ENCODE measurements at places on chromosomes 1 and 21.

DNA sequence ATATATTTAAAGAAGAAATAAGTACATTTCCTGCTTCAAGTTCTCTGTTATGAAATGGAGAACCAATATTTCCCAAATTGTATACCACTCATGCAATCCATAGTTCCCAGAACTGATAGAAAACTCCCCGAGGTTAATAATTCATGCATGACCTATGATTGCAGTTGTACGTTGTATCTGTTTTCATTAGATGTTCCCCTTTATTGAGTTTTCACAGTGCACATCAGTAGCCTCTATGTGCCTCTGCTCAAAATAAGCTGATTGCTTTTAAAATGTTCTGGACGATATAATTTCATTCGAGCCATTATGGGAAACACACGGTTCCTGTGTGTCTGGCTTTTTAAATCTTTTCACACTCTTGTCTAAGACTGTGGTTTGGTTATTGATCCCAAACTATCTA lies 253.1 kb upstream of the KIAA0040 start:
- no peak for DNase-seq

GRCh38 chr1:21041541-21041940 lies 135.2 kb downstream of the EIF4G3 start:
- DNase-seq, result no peak

DNA sequence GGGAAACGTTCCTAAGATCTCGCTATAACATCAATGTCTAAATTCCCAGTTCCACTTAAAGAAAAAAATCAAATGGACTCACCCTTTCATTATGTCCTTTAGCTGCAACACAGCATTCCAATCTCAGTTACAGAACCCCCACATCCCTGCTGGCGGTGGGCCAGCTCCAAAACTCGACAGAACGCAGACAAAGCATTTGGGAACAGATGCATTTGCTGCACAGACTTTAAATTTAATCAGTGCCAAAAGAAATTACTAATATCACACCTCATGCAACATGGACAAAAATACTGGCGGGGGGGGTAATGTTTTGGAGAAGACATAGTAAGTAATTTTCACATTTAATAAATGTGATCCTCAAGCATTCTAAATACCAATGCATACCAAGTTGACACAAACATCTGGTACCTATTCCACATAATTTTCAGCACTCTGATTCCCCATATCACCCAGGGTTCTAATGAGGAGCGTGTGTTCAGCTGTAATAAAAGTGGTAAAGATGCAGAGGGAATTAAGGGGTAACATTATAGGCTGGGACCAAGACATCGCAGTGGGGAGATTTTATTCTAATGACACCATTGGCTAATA lies 79.7 kb downstream of the TGFBR3 start:
- no peak for DNase-seq

DNA sequence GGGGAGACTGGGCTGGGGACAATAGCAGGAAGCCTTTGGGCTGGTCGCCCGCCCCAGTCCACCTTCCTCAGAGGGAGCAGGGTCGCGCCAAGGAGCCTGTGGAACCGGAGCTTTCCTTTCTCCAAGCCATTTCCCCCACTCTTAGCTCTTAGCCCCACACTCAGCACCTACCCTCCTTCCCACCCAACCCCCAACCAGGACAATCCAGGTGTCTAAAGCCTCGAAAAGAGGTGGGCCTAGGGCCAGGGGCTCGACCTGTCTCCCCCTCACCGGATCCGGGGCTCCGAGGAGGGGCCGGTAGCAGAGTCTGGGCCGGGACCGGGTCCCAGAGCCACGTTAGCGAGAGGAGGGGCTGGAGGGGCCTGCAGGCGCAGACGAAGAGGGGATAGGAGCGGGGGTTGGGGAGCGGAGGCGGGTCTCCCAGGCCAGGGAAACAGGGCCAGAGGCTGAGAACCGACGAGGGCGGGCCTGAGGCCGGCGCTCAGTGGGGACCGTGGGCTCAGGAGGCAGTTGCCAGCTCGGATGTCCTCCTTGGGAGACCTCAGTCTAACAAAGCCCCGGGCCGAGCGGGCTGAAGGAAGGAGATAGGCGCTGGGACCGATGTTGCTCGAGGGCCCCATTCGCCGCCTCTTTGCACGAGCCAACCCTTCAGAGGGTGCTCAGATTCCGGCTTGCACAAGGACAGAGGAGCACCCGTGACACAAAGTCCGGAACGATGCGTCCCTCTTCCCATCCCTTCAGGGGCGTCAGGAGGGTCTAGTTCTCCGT lies 943 bp downstream of the SEMA6C start:
- DNase-seq, result no peak

GRCh38 chr1:1345384-1345783 lies 3.8 kb downstream of the DVL1 start:
- DNase-seq, result no peak

- DNase-seq, result no peak
Observed at GRCh38 chr1:182630586-182630985, 26.4 kb upstream of the RGS16 start.

- DNase-seq, result no peak
Observed at GRCh38 chr1:44418022-44418673, 13.1 kb downstream of the RNF220 start.

- no peak for DNase-seq
Observed at GRCh38 chr1:156694690-156694962, 10.8 kb downstream of the CRABP2 start.

DNA sequence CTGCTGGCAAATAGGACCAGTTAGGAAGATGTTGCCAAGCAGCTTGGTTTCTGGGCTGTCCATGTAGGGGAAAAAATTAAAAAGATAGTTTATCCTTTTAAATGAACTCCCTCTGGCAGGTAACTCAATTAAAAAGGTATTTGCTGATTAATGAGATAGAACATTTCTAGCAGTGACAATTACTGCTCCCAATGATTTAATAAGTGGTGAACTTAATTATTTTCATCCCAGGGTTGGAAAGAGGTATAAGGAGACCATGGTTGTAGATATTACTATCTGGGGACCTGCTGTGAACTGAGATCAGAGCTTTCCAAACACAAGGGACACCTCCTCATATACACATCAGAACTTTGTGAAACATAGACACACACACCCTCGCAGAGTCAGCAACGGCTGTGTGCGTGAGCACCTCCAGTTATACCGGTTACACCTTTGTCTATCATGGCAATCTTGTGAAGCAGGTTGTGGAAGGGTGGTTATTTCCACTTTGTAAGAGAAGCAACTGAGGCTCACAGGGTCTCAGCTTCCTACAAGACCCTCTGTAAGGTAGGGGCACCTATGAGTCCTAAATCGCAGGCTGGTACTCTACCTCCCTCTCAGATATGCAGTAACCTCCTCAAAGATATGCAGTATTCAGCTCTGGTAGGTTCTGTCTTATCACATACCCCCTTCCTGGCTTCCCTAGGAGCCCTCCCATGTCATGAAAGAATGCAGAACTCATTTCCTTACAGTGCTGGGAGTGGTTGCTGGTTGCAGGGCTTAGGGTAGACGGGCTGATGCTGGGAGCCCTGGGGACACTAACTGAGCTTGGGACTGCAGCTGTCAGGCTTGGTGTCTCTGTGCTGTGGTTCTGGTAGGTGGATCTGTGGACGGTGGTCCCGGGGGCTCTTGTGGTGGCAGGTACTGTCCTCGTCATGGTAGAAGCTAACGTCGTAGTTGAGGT lies 18.5 kb upstream of the MAGOH start:
- no peak for DNase-seq

DNA sequence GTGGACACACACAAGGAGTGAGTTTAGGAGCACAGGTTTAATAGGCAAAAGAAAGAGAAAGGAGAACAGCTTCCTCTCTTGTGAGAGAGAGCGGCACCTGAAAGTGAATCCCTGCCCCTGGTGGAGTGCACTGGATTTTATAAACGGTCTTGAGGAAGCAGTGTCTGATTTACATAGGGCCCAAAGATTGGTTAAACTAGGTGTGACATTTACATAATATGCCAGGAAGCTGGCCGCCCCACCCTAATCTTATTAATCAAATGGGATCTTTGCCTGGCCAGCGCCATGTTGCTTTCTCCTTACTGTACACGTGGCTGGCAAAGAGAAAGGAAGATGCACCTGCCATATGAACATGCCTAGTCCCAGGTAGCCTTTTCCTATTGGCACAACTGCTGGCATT lies 38.7 kb downstream of the CFH start:
- no peak for DNase-seq

DNA sequence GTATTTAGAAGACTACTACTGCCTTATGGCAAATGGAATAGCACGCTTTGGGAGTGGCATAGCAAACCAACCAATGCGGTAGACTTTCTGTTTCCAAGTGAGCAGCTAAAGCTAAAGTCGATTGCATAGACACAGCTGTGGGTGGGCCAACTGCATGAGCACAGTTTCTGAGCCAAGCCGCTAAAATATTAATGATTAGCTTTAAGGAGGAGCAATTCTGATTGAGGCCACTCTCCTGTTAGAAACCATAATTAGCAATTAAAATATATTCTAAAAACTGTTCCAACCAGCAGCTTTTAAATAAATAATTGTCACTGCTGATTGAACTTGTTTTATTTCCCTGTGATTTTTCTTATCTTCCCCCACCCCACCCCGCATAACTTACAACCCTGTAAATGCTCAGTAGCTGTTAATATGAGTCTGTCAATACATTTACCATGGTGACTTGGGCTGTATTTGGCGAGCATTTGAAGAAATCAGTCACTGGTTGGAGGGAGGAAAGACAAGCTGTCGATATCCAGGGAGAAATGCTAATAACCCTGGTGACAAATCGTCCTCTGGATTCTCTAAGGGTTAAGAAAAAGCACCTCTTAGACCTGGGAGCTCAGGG lies 32.2 kb downstream of the RNF220 start:
- DNase-seq, result no peak

DNA sequence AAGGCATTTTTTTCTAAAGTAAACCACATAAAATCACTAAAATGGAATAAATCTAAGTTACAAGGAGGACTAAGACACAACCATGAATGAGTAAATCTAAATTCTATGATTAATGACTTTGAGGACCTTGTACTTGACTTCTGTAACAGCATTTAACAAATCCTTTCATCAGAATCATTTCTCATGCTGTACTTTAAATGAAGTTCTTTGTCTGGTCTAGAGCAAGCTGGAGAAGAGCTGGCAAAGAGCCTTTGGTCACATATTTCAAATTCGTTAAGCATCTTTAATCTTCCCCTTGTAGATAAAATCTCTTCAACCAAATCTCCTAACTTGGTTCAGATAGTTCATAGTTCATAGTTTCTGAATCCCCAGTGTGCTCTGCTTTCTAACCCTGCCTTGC lies 405.4 kb downstream of the PTPRC start:
- no peak for DNase-seq

DNA sequence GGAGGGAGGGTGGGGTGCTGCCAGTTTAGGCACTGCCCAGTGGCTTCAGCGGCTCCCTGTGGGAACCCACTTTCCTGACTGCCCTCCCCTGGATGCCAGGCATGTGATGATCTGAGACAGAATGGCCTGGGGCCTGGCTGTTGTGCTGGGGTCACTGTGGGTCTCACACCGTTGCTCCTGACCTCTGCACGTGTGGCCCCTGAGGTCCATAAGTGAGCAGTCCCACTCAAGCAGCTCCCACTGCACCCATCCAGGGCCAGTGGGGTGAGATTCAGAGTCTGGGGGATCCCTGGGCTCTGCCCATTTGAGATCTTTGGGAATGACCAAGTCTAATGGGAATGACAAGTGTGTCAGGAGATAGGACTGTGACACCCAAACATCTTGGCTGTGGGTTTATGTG lies 18.0 kb downstream of the PODN start:
- DNase-seq, result no peak

DNA sequence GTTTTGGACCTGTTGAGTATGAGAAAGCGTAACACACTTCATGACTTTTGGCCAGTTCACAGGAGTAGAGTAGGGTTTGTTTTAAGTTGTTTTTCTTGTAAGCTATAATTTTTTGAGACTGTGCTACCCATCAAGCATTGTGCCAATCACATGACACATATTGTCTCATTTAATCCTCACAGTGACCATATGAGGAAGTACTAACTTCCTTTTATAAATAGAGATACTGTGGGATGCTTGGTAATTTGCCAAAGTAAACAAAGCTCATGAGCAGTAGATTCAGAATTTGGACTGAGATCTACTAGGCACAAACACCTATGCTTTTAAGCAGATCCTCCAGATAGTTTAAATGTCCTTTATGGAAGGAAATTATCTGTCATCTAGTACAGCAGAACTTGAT lies 178.3 kb downstream of the CACNA1E start:
- no peak for DNase-seq

DNA sequence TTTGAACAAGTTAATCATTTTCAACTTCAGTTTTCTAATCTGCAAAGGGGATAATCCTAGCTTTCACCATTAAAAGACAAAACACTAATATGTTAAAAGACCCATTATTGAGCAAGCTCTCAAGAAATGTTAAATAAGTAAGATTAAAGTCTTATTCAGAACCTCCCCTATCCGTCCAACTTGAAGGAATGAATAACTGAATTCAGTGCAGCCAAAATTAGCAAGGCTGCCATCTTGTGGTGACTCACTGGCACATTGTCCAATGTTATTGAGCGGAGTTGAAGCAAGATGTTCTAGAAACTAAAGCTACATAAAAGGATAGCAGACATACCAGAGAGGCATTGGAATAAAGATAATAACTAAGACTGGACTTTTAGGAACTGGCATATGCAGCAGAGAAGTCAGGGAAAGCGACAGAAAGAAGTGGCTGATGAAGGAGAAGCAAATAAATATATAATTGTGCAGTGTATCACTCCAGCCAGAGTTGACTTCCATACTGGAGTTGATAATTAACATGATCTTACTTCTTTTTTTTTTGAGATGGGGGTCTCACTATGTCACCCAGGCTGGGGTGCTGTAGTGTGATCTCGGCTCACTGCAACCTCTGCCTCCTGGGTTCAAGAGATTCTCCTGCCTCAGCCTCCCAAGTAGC lies 8.2 kb upstream of the CAP1 start:
- DNase-seq, result peak; percentile 85

DNA sequence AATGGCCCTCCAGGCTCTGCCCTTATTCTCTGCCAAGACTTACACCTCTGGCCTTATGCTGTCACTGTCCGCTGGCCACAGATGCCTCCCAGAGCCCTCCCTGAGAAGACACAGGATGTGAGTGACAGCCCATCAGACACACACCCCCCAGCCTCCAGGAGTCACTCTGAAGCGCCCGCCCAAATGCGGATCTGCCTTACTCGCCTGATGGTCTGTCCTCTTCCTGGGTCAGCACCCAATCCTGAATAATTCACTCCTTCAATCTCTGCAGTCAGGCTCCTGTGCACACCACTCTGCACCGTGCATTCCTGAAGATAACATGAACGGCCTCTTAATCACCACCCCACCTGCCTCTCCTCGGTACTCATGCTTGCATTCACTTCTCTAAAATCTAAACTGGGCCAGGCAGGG lies 14.7 kb downstream of the CLSTN1 start:
- DNase-seq, result no peak

DNA sequence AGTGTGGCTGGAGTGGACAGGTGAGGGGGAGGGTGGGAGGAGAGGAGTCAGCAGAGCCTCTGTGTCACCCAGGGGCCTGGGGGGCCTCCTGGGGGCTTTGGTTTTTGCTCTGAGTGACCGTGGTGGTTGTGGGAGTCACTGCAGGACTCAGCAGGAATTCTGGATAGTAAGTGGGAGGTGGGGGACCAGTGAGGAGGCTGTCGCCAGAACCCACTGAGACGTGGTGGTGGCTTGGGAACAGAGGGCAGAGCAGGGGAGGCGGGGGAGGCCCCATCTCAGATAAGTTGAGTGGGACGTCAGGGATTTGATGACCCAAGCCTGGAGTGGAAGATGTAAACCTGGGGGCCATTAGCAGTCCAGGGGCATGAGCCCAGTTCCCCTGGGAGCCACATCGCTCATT lies 123.2 kb upstream of the WNT4 start:
- DNase-seq, result no peak

- no peak for DNase-seq
Observed at GRCh38 chr1:207673399-207673798, 28.5 kb downstream of the CR1L start.

Data from foreskin fibroblast (primary cell).